ENCODE measurements at places on chromosomes 5 and 9.
A peak's percentile ranks its signal among the peaks of the same experiment; 100 is the strongest.

DNA sequence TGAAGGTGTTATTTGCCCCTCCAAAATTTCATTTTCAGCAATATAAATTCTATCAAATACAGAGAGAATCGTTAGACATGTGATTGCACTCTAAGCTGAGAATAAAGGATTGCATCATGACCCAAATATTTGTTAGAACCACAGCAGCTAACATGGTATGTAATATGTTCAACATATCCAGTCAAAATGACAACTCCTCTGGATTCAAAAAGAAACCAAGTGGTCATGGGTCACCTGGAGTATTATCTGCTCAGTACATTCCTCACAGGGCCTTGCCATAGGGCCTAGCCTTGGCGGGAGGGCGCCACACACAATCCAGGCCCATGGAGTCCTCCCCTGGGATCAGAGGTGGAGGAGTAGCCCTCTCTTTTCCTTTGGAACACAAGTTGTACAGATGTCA, 179.2 kb downstream of the HSD17B3 start:
- no peaks in the 10 kb centered on the region for H3K36me3 ChIP-seq
- H3K27me3 ChIP-seq = peaks cover 6% of the 10 kb centered on the region
- DNase-seq = no peak
- no peak overlapping the region for H3K4me3 ChIP-seq
- peaks cover 31% of the 10 kb centered on the region for H3K4me1 ChIP-seq

DNA sequence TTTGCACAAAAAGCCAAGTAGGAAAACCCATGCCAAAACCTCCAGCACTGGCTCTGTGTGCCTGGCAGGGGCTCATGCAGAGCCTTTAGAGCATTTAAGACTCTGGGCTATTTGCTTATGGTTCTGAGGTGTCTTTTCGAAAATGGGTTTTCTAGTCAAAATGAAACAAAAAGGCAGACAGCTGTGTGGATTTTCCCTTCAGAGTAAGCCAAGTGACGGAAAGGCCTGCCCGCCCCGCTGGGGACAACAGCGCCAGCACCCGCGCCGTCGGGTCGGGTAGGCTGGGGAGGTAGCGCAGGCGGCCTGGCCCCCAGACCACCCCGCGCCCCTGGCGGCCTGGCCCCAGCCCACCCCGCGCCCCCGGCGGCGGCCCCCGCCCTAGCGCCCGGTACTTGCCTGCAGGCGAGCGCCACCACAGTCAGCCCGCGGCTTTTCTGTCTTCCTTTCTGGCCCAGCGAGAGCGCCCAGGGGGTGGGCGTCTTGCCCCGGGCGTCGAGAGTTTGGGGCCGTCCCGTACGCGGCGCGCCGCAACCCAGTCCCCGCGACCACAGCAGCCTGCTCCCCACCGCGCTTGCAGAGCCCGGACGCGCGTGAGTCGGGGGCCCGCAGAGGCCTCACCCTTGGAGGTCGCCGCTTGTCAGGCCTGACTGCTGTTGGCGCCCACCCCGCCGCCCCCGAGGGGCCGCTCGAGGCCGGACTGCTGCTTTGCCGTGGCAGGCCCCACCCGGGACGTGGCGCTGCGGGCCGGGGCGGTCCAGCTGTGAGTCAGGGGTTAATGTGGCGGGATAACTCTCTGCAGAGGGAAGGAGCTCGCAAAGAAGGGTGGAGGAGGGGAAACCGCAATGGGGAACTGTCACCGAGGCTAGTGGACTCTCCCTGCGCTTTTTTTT, at the start of gene TICAM2:
TICAM2 (minus strand) TSS at position 779 of the 890 bp plus-strand sequence. CDS start 21,223 bp downstream, outside the sequence.
- H3K27ac ChIP-seq = peak within 1 kb of the TSS; percentile 80
- no peak for DNase-seq
- H3K4me3 ChIP-seq = peak within 1 kb of the TSS; percentile 60
- H3K27me3 ChIP-seq = no peaks in the 10 kb centered on the region

GRCh38 chr5:139287890-139288635, 5.5 kb upstream of the MATR3 start:
- no peak for DNase-seq
- no peaks in the 10 kb centered on the region for H3K36me3 ChIP-seq
- no peak overlapping the region for H3K27ac ChIP-seq
- no peaks in the 10 kb centered on the region for H3K27me3 ChIP-seq
- peaks cover 2% of the 10 kb centered on the region for H3K4me1 ChIP-seq

GRCh38 chr5:141513627-141514329, 24.9 kb downstream of the PCDHGC5 start:
- H3K27me3 ChIP-seq = no peaks in the 10 kb centered on the region
- peaks cover 76% of the 10 kb centered on the region for H3K4me1 ChIP-seq
- peaks cover 51% of the 10 kb centered on the region for H3K36me3 ChIP-seq
- H3K27ac ChIP-seq = peak overlapping the region; percentile 97
- H3K4me3 ChIP-seq = peak overlapping the region; percentile 70

DNA sequence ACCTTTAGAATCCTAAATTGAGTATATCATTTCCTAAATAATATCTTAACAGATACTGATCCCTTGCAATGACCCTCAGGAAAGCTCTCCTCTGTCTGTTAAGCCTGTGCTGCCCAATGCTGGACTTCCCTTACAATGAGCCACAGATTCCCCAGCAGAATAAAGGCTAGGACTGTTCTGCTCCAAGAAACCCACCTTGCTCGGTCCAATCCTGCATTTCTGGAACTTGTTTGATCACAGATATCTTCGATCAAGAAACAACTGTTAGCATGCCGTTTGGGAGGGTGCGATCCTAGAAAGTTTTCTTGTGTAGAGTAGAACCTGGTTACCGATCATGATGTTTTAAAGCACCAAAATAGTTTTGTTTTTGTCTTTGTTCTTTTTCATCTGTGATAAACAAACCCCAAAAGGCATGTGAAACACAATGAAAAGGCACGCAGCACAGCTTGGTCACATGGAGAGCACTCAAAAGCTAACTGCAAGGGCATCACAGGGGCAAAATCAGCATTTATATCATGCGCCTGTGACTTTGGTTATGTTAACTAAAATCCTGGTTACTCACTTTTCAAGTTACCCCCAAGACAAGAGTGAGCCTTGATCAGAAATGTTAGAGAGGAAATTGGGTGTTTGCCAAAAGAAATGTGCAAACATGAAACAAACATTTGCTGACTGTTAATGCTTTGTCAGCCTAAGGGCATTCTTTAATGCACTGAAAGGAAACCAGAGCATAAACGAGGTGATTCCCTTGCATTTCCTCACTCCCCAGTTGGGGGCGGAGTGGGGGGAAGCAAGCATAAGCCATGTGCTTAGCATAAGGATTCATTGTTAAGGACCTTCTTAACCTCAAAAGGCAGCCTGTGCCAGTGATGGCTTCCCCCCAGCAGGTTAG, 61.9 kb upstream of the ADAMTS16 start:
- no peak overlapping the region for H3K27ac ChIP-seq
- H3K36me3 ChIP-seq = no peaks in the 10 kb centered on the region
- no peaks in the 10 kb centered on the region for H3K27me3 ChIP-seq
- DNase-seq = no peak

DNA sequence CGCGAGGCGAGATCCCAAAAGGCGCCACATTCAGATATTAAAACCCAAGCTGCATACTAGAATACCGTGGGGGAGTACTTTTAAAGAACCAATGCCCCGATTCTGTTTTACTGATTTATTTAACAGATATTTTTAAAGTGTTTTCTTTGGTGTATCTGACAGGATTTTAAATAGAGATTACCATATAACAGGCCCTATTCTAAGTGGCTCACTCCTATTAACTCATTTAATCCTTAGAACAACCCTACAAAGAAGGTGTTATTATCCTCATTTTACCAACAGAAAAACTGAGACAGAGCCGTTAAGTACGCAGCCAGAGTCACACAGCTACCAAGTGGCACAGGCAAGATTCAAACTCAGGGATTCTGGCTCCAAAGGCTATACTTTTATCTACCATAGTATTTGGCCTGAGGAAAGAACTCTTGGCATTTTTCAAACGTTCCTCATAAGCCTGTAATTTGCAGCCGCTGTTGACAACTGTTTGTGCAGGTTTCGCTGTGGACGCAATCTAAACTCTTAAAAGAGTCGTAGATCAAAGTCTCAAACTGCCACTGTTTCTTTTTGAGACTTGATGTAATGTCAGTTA, 550 bp upstream of the TMEM245 start:
- peaks cover 21% of the 10 kb centered on the region for H3K4me1 ChIP-seq
- H3K27ac ChIP-seq = no peak overlapping the region
- H3K4me3 ChIP-seq = peak overlapping the region; percentile 79
- peaks cover 3% of the 10 kb centered on the region for H3K36me3 ChIP-seq
- no peak for DNase-seq
- H3K27me3 ChIP-seq = no peaks in the 10 kb centered on the region

- H3K4me1 ChIP-seq = peaks cover 19% of the 10 kb centered on the region
- no peaks in the 10 kb centered on the region for H3K27me3 ChIP-seq
- no peak overlapping the region for H3K27ac ChIP-seq
- DNase-seq = no peak
- peaks cover 77% of the 10 kb centered on the region for H3K36me3 ChIP-seq
- no peak overlapping the region for H3K4me3 ChIP-seq
Observed at GRCh38 chr5:131986161-131986912, 25.1 kb downstream of the ACSL6 start.

DNA sequence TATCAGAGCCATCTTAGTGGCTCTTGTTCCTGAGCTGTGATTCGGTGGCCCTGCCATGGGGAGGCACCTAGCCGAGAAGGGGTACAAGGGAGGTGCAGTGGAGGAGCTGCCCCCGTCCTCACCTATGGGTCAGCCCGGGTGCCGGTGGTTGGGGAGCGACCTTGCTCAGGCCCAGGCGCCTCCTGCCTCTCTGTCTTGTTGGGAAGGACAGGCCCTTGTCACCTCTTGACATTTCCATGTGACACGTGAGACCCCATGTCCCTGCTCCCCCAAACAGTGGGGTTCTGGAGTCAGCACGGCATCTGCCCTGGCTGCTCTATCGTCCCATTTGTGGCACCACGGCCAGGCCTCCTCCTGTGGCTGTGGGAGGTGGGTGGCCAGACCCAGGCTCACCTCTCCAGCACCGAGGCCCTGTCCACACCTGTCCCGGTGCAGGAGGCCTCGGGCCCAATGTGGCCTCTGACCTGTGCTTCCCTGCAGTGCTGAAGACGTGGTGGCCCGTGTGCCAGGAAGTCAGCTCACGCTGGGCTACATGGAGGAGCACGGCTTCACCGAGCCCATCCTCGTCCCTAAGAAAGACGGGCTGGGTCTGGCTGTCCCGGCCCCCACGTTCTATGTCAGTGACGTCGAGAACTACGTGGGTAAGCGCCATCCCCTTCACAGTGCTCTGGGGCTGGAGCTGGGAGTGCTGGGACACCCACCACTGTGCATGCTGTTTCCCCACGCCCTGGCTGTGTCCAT, 68.9 kb downstream of the PHF2 start:
- no peaks in the 10 kb centered on the region for H3K4me1 ChIP-seq
- H3K27ac ChIP-seq = no peak overlapping the region
- no peak overlapping the region for H3K4me3 ChIP-seq
- H3K36me3 ChIP-seq = peaks cover 56% of the 10 kb centered on the region
- no peak for DNase-seq

- H3K27ac ChIP-seq = no peak overlapping the region
- H3K4me1 ChIP-seq = no peaks in the 10 kb centered on the region
- H3K27me3 ChIP-seq = no peaks in the 10 kb centered on the region
- H3K36me3 ChIP-seq = no peaks in the 10 kb centered on the region
- no peak for DNase-seq
Observed at GRCh38 chr5:99187611-99188010, 258.8 kb upstream of the CHD1 start.

DNA sequence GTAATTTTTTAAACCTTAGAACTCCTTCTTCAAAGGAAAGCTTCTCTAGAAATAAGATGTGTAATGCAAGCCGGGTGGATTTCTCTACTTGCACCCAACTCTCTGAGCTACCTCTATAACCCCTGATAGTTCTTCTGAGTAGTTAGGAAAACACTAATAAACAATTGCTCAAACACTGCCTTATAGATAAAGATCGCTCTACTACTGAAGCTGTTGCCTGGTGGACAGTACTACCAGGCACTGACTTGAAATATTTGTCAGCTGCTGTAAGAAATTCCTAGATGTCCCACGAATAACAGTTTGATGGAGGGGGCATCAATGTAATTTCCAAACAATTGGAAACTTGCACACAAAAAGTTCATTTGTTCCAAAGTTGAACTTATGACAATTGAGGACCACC, 42.0 kb downstream of the NR3C1 start:
- DNase-seq = no peak
- no peak overlapping the region for H3K27ac ChIP-seq
- no peaks in the 10 kb centered on the region for H3K4me1 ChIP-seq

DNA sequence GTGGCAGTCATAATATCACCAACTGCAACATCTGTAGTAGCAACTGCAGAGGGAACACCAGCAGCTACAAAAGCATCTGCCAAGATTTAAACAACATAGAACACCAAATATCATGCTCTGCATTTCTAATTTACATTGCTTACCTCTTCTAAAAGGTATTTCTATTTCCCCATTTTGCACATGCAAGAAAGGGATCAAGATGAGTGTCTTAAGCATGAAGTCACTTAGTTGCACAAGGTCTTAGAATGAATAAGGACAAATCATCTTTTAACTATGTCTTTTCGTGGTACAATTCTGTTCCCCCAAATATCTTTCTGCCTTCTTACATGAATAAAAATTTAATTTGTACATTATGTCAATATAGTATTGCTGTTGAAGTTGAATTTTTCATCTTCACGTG, 1746.4 kb downstream of the EFNA5 start:
- no peak overlapping the region for H3K4me3 ChIP-seq
- DNase-seq = no peak
- no peaks in the 10 kb centered on the region for H3K27me3 ChIP-seq
- no peak overlapping the region for H3K27ac ChIP-seq
- H3K4me1 ChIP-seq = no peaks in the 10 kb centered on the region

GRCh38 chr9:15220658-15221318, 86.2 kb downstream of the TTC39B start:
- H3K36me3 ChIP-seq = no peaks in the 10 kb centered on the region
- H3K27ac ChIP-seq = no peak overlapping the region
- H3K4me1 ChIP-seq = no peaks in the 10 kb centered on the region
- H3K4me3 ChIP-seq = no peak overlapping the region

All from spinal cord (tissue), 10 donors.